MCF 10A (cell line): ENCODE measurements at places on chromosomes 16 and 17. TPM values are rescaled to one million over a fixed set of nuclear protein-coding genes. Genes with fewer than 3 reads are reported as not detected.
A peak's percentile ranks its signal among the peaks of the same experiment; 100 is the strongest.

GRCh38 chr16:81657224-81657623 lies 121.9 kb upstream of the PLCG2 start:
- no peaks in the 10 kb centered on the region for H3K27me3 ChIP-seq
- peaks cover 72% of the 10 kb centered on the region for H3K36me3 ChIP-seq
- no peak overlapping the region for H3K4me3 ChIP-seq
- H3K27ac ChIP-seq, result no peak overlapping the region
- no peak for DNase-seq

- H3K36me3 ChIP-seq, result no peaks in the 10 kb centered on the region
- H3K4me1 ChIP-seq, result no peaks in the 10 kb centered on the region
- peaks cover 10% of the 10 kb centered on the region for H3K27me3 ChIP-seq
- peak; percentile 17 for DNase-seq
- no peak overlapping the region for H3K27ac ChIP-seq
- no peak overlapping the region for H3K4me3 ChIP-seq
These were observed 5.1 kb downstream of the STH start for GRCh38 chr17:46003907-46004748.

Gene PYDC1
- total RNA-seq, result not detected in 2 replicates

- peaks cover 25% of the 10 kb centered on the region for H3K27me3 ChIP-seq
- no peak overlapping the region for H3K4me3 ChIP-seq
- H3K36me3 ChIP-seq, result no peaks in the 10 kb centered on the region
- no peak overlapping the region for H3K27ac ChIP-seq
These were observed 32.6 kb upstream of the CBFA2T3 start for GRCh38 chr16:89009343-89010209.
